ENCODE measurements at places on chromosomes 3 and 15.

DNA sequence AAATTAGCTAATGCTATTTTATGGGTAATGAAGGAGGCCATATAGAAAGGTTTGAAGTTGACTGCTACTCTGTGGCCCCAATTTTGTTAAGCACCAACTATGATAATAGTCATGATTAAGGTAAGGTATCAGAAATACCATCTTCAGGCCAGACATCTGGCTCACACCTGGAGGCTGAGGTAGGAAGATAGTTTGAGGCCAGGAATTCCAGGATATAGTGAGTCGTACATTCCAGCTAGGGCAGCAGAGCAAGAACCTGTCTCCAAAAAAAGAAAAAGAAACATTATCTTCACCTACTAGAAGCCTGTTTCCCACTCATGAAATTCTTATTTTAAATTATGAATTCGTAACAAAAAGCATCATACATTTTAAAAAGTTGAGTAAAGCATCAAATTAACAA lies 64.4 kb downstream of the LRRC28 start:
- DNase-seq: no peak

DNA sequence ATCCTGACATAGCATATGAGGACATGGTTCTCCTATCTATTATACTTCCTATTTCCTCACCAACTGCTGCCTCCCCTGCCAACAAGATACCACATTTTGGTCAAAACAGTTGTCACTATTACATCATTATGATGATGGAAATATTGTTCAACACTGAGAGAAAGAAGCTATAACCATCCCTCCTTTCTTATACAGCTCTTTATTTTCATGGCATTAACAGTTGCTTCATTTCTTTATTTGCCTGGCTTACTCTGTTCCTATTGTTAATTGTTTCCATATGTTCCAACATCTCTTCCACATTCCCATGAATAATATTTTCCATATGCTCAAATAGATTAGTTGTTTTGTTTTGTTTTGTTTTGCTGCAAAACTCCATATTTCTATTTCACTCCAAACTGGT lies 40.8 kb upstream of the FILIP1L start:
- DNase-seq: no peak

DNA sequence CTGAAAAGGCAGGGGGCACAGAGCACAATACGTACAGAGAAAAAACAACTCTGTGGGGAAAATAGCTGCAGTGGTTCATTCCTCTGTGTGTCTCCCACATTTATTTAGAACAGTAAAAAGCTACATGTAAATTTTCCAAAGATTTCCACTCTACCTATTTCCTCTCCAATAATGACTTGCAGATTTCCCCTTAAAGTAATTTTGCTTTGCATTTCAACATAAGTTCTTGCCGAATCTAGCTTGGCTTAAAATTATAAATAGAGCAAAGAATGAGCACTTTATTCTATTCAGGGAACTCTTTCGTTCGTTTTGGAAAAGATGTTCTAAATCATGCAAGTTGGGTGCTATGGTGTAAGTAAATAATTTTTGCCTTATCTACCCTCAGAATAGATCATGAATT lies 58.2 kb upstream of the NR2E3 start:
- no peak for DNase-seq

DNA sequence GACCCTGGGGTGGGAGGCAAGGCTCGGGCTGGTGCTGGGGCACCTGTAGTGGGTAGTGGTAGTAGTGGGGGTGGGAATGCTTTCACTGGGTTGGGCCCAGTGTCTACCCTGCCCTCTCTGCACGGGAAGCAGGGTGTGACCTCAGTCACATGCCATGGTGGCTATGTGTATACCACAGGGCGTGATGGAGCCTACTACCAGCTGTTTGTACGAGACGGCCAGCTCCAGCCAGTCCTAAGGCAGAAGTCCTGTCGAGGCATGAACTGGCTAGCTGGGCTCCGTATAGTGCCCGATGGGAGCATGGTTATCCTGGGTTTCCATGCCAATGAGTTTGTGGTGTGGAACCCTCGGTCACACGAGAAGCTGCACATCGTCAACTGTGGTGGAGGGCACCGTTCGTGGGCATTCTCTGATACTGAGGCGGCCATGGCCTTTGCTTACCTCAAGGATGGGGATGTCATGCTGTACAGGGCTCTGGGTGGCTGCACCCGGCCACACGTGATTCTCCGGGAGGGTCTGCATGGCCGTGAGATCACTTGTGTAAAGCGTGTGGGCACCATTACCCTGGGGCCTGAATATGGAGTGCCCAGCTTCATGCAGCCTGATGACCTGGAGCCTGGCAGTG lies 5.2 kb downstream of the DALRD3 start:
- no peak for DNase-seq

DNA sequence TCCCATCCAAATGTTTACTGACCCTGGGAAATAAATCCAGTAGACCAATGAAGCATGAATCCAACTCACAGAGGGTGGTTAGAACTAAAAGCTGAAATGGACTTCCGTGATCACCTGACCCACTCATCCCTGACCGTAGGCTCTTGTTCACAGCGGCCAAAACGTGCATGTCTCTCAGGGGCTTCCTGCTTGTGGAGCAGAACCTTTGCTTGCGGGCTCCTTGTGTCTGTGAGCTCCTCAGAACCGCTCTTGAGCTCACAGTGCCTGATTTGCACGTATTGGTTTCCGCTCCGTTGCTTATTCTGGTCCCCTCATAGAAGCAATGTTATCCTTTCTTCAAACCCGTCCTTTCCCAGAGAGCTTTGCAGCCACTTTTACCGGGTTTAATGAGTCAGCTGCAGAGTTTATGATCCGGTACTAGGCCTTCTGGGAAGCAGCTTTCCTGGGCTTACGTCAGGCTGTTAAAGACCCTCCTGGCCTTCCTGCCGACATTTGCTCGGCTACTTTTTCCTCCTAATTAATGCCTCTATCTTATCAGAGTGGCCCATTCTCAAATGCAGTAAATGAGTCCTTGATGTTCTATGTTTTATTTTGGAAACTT lies 35.4 kb downstream of the LIPC start:
- DNase-seq: no peak

DNA sequence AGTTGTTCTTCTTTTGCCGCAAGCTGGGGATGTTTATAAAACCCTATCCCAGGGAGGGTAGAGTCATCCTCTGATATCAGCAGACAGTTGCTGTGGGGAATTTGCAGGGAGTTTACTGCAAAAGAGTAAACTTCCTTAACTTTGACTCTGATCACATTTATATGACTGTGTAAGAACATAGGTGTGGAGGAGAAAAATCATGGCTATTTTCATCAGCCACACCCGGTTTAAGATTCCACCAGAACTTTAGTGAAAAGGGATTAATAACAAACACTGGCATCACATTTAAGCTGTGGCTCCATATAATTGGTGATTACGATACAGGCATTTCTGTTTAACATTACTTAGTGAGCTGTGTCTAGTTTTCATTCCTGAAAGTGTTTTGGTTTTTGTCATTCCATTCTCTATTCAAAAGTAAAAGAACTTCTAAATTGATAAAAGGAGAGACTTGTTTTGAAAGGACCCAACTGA lies 143.1 kb downstream of the MYLK start:
- DNase-seq: no peak

DNA sequence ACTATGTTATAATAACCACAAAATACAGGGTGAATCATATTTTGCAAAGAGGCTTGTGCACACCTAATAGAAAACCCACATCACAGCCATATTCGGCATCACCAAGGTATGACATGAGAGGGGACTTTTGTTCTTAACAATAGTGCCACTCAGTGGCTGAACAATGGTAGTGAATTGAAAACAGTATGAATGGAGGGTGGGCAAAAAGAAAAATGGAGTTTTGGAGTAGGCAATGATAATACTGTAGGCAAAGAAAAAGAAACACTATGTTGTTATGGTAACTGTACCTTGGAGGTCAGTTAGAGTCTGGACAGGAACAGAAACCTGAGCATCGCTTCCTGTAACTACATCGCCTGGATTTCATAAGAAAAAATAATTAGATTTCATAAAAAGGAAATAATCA lies 348.6 kb downstream of the PLCL2 start:
- DNase-seq: no peak

- DNase-seq: no peak
Observed at GRCh38 chr3:174192471-174192870, 666.7 kb upstream of the NAALADL2 start.
